Right atrium auricular region (tissue), 2 donors: ENCODE measurements at places on chromosomes 1 and 21. TPM values are rescaled to one million over a fixed set of nuclear protein-coding genes. Genes with fewer than 3 reads are reported as not detected.

The A3GALT2 gene
- total RNA-seq: not detected

DNA sequence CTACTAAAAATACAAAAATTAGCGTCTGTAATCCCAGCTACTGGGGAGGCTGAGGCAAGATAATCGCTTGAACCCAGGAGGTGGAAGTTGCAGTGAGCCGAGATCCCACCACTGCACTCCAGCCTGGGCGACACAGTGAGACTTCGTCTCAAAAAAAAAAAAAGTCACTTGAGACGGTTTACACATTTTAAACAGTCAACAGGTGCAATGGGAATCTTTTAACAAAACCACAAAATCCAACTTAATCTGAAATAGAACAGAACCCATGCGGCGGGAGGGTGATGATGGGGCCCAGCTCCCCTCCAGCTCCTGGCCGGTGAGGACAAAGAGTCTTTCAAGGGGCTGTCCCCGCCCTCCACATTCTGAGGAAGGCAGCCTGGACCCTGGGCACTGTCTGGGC, 48.3 kb downstream of the TP73 start:
- DNase-seq: no peak

DNA sequence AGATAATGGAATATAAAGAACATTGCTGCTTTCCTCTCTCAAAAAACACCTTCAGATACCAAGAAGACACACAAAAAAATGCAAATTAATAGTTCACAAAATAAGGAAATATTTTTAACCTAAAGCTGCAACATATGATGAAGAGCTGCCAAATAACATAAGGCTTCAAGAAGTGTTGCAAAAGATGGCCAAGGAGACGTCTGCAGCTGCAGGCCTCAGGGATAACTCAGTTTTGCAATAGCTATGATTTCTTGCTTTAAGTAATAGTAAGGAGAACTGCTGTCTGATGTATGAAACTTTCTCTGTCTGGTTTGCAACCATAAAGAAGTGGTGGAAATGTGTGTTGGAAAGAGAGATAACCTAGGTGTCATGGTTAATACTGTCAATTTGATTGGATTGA, 1237.5 kb downstream of the MRPL39 start:
- DNase-seq: no peak

The PCAT6 gene
- not detected for total RNA-seq

The RAD54L gene
- not detected for total RNA-seq

DNA sequence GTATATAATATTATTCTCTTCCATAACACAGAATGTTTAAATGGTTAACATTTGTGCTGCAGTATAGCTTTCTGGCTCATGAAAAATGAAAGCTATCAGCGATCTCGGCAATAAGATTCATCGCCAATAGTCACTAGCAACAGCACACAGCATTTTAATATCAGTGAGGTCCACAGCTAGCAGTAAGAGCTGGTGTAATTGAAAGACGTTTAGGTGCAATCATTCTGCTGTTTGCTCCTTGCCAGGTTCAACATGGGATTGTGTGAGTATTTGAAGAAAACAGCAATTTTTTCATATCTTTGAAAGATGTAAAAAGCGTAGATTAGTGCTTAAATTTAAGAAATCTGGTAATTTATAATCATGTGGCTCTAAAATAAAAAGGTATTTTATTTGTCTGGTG, 20.1 kb downstream of the PRKACB start:
- DNase-seq: no peak

The PTPN22 gene
- total RNA-seq: 0.33 TPM

DNA sequence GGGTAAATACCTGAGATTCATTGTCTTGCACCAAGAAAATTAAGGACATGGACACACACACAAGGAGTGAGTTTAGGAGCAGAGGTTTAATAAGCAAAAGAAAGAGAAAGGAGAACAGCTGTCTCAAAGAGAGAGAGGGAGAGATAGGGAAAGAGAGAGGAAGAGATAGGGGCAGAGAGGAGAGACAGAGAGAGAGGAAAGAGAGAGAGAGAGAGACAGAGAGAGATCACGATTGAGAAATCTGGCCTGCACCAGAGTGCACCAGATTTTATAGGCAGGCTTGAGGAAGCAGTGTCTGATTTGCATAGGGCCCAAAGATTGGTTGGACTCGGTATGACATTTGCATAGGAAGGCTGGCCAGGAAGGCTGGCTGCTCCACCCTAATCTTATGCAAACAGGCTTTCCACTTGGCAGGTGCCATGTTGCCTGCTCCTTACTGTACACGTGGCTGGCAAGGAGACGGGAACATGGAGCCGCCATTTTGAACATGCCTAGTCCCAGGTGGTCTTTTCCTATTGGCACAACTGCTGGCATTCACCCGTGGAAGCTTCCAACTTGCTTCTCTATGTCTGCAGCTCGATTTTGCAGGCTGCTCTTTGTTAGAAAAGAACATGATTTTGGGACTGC, 419.9 kb downstream of the ZP4 start:
- no peak for DNase-seq

- DNase-seq: no peak
These were observed 67.5 kb downstream of the CD247 start for GRCh38 chr1:167450843-167451242.

DNA sequence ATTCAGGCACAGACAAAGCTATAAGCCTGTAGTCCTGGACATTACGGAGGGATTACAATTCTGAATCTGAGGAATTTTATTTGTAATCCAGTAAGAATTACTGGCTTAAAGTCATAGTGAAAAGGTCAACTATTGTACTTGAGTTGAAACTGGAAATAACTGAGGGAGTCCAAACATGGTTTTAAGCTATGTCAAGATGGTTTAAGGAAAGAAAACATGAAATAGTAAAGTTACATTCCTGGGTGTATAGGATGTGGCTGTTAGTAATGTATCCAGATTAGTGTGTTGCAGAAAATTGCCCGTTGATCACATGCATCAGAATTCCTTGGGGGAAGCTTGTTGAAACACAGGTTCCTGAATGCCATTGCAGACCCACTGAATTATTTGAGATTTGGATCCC, 124.8 kb upstream of the GORAB start:
- no peak for DNase-seq

DNA sequence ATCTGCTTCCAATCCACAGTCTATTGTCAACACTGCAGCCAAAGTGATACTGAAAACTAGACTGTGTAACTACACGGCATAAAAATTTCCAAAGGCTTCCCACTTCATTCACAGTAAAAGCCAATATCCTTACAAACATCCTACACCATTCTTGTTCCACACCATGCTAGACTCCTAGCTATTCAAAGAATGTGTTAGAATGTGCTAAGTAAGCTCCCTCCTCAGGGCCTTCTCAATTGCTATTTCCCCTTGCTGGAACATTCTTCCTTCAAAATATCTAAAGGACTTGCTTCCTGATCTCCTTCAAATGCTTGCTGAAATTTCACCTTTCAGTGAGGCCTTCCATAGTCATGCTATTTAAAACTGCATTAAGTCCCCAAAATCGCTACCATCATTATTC, 228.1 kb downstream of the AKT3 start:
- DNase-seq: no peak

GRCh38 chr1:27368869-27369582, 2.3 kb upstream of the MAP3K6 start:
- DNase-seq: no peak

DNA sequence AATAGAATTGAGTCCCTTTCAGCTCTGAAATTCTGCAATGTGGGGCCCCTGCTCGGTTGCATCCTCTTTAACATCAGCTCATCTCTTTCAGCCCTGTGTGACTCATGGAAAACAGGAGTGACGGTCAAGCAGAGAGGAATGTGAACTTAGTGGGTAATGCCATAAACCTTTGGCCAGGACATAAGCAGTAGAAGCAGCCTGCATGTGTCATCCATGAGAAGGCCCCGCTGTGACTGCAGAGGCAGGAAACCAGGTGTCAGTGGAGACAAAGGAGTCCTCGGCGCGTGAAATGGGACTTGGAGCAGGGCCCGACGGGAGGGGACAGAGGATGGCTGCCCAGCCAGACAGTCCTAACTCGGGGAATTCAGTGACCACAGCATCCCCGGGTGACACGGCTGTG, 21.1 kb upstream of the EPHB2 start:
- no peak for DNase-seq

- DNase-seq: no peak
These were observed 27.9 kb upstream of the SRP9 start for GRCh38 chr1:225749706-225750105.

The APCS gene
- not detected for total RNA-seq

- DNase-seq: no peak
These were observed 42.3 kb upstream of the KCNJ6 start for GRCh38 chr21:37958537-37958936.

DNA sequence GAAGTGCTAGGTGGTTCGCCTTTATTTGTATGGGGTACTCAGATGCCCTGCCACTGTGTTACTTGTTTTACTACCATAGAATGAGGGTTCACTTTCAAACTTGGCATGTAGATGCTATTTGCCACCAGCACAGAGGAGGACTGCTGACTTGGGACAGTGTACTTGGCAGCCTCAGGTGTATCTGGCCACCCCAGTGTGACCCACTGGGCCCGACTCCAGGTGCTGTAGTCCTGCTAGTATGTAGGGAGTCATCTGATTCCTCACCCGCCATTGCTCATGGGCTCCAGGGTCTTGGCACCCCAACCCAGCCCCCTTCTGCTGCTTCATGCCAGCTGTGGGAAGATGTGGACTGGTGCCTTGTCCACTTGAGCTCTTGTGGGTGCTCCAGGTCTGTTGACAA, 40.0 kb downstream of the ZNF678 start:
- no peak for DNase-seq

DNA sequence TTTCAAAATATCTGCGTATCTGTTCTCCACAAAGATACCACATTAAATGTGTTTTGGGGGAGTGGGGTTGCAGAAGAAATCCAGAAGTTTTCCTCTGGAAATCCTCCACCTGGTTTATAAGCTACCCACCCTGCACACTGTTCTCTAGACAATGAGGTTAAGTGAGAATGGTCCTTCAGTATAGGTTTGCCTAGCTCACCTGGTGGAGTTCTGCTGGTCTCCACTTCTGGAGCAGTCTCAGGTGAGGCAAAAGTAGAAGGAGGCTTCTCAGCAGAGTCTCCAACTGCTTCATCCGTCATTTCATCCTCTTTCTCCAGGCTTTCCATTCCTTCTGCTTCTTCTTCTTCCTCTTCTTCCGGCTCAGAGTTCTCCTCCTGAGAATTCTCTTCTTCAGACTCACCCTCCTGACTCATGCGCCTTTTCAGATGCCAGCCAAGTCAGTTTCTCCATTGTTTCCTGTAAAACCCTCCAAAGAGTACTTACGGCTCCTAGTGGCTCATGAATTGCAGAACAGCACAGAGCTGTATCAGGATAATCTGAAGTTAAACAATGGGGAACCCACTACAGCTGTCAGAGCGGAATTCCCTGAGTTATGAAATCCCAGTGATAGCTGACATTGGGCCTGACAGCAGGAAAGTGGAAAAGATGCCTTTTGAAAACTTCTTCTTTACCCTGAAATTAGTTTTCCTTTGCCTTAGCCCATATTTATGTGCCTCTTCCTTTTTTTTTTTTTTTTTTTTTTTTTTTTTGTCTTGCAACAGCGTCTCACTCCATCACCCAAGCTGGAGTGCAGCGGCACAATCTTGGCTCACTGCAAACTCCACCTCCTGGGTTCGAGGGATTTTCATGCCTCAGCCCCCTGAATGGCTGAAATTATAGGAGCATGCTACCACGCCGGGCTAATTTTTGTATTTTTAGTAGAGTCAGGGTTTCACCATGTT, 38.5 kb downstream of the MSTO1 start:
- DNase-seq: no peak

GRCh38 chr1:164662462-164662861, 103.5 kb downstream of the PBX1 start:
- no peak for DNase-seq

DNA sequence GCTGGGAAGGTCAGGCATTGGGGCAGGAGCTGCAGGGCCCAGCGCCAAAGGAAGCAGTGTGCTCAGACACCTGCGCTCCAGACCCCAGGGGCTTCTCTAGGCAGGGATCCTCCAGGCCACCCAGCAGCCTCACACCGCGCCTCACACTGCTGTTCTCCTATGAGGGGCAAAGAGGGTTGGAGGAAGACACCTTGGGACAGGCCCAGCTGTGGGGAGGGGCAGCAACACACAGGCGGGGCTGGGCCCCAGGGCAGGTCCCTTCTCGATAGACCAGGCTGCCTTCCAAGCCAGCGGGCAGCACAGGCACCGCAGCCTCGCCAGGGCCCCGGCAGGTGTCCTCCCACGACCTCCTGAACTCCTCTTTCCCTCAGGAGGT, 20.7 kb upstream of the PRSS38 start:
- DNase-seq: peak; percentile 57

GRCh38 chr21:45570071-45570470, 27.8 kb upstream of the SLC19A1 start:
- no peak for DNase-seq

- DNase-seq: no peak
These were observed 4.1 kb upstream of the HDGF start for GRCh38 chr1:156755527-156755950.

The CNTN2 gene
- total RNA-seq: 0.41 TPM

GRCh38 chr21:21971384-21971783, 973.2 kb downstream of the NCAM2 start:
- no peak for DNase-seq

DNA sequence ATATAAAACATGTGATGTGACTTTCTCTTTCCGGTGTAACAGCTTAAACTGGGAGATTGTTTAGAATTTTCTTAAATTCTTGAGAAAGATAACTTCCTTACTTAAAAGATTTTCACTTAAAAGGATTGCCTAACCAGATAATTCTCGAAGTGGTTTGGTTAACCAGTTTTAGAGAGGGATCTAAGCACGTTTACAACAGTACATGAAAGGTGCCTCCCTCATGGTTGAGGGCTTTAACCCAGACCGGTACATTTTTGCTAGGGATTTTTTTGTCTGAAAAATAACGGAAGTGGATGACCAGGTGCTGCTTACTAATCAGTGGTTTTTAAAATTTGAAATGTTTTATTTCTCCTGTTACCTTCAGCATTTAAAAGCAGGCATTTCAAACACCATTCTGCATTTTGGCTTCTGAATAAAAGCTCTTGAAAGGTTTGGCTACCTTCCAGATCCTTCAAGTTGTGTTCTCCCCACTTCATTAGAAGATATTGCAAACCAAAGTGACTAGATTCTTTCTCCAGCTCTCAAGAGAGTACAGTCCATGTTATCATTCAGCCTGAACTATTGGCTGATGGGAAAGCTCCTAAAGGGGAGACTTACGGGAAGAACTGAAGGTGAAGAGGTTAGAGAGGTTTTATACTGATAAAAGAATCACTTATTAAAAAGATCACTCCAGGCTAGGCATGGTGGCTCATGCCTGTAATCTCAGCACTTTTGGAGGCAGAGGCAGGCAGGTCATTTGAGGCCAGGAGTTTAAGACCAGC, 12.8 kb downstream of the S100PBP start:
- no peak for DNase-seq

The C1orf94 gene
- total RNA-seq: not detected

GRCh38 chr1:184242507-184242943, 144.3 kb upstream of the C1orf21 start:
- no peak for DNase-seq

The S100A14 gene
- total RNA-seq: 0.55 TPM

GRCh38 chr21:36508948-36509347, 29.0 kb upstream of the CLDN14 start:
- no peak for DNase-seq

DNA sequence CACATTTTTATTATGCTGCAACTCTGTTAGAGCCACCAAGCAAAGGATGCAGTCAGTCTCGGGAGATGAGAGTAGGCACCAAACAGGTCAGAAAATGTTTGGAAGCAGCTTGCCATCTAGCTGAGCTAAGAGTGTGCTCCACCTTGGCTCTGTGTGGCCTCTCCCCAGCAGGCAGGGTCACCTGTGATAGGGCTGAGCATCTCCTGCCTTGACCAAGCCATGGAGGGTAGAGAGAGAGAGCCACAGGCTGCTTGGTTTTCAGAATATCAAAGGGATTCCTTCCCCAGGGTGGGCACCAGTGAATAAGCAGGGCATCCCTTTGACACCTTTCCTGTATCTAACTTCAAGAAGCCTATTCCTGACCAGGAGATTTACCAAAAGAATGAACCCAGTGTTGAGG, 135.5 kb downstream of the SDCCAG8 start:
- no peak for DNase-seq

The SLC19A2 gene
- total RNA-seq: 24.1 TPM
